ENCODE measurements at places on chromosomes 2 and 18. TPM values are rescaled to one million over a fixed set of nuclear protein-coding genes. Genes with fewer than 3 reads are reported as not detected.

C2orf72 gene
- 14.1 TPM for polyA plus RNA-seq

ALK gene
- 0.41 TPM for polyA plus RNA-seq

MAP3K19 gene
- polyA plus RNA-seq = not detected

TRIM43 gene
- not detected for polyA plus RNA-seq

RAMP1 gene
- polyA plus RNA-seq = 75.7 TPM

Measured in brain (organoid and tissue), 16 donors.